ENCODE measurements at places on chromosomes 5 and 9.

- DNase-seq: no peak
These were observed 30.2 kb downstream of the EFCAB9 start for GRCh38 chr5:172223901-172224873.

- DNase-seq: no peak
These were observed 65.4 kb downstream of the WDR41 start for GRCh38 chr5:77426670-77427069.

GRCh38 chr9:38183994-38184568, 115.1 kb upstream of the SHB start:
- DNase-seq: peak; percentile 22

- DNase-seq: no peak
These were observed 39.1 kb downstream of the PCDH1 start for GRCh38 chr5:141839015-141839513.

DNA sequence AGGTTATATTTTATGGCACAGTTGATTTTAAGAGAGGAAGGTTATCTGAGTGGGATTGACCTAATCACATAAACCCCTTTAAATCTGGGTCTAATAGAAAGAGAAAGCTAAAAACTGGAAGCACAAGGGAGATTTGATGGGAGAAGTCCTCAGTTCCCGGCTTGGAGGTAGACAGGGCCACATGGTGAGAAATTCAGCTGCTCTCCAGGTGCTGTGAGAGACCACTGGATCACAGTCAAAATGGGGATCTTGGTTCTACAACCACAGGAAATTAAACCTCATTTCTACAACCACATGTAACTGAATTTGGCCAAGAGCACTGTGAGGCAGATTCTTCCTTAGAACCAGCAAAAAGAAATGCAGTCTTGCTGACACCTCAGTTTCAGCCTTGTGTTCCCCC, 2352.7 kb downstream of the MAT2B start:
- DNase-seq: no peak

DNA sequence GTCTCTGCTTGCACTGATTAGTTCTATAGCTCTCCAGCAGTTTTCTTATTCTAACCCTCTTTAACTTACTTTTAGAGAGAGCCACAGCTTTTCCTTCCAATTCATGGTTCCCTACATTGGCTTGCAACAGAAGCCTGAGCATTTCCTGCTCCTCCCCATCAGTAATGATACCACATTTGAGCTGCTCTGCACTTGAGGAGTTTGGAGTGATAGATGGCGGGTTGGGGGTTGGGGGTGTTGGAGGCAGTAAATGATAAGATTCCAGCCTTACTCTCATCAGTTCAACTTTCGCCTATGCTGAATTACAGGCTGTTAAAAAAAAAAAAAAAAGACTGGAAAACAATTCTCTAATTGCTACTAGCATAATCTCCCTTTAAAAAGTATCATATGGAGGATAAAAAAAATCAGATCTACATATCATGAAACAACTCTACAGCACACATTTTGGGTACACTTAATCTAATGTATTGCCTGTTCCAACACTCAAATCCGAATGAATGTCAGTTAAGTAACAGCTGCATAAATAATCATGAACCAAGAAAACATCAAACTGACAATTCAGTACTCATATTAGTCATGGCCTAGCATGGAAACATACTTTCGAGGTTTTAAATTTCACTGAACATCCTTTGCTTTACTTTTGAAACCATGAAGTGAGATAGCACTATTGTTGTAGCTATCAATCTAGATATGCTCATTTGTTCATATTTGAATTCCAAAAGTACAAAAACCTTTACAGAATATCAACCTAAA, 224.7 kb downstream of the NFIB start:
- DNase-seq: no peak

DNA sequence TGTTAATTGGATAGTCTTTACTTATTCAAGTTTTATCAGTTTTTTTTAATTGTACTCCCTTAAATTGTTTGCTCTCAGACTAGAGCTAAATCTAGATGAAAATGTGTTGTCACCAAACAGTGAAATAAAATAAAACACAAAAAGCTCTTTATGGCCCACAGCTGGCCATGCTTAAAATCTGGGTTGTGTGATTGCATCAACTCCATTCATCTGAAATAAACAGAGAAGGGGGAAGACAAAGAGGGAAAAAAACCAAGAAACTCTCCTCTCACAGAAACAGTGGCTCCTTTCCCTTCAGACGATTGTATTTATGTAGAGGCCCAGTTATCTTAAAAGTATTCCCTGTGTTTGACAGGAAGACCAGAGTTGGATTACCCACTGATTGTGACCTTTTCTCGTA, 422.4 kb downstream of the IRX1 start:
- DNase-seq: no peak

DNA sequence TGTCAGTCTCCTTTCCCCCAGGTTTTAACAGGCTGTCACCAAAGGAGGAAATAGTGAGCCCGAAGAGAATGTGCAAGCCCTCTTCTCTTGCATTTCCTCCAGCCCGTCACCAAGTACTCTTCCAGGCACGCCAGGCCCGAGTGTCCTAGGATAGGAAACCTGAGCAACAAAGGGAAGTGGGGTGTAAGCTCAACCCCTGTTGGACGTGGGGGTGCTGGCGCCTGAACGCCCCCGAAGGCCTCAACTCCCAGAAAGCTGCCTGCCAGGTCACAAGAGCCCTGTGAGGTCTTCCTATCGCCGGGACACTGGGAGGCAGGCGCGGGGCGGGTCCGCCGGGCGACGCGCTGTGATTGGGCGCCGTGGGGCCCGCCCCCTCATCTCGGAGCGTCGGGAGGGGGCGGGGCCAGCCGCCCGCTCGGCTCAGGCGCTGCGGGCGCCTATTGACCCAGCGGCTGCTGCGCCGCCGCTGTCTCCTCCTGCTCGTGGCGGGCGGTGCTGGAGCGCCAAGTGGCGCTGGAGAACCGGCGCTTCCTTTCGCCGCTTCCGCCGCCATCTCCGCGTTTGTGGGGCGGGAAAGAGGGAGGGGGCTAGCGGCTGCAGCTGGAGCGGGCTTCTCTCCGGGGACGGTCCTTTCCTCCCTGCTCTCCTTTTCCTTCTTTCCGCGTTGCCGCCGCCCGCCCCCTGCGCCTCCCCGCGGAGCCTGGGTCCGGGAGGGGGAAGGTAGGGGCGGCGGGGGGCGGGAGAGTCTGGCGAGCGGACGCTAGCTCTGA, 572 bp upstream of the MAN2A1 start:
- DNase-seq: no peak

- DNase-seq: no peak
These were observed 25.2 kb downstream of the AQP7 start for GRCh38 chr9:33377089-33377715.

DNA sequence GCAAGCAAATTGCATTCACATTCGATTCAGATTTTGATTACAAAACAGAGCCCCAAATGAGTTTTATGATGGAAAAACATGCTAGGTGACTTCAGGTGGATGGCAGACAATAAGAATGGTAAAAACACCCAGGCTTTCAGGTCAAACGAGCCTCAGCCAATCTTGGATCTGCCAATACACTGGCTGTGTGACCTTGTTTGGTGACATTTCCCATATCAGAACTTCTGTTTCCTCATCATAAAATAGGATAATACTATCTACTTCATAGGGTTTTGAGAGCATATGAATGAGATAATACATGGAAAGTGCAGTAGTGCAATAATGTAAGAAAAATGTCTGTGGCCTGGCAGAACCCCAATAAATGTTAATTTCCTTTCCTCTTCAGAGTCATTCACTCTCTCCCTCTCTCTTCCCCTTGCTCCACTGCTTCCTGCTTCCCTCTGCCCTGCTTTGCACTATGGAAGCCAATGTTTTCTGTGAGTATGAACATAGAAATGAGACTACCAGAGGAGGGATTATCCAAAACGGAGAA, 54.7 kb downstream of the SH3RF2 start:
- no peak for DNase-seq

- no peak for DNase-seq
These were observed 114.4 kb downstream of the STK32A start for GRCh38 chr5:147349241-147349640.

GRCh38 chr9:88753691-88754367, 218.9 kb downstream of the NXNL2 start:
- DNase-seq: peak; percentile 58

DNA sequence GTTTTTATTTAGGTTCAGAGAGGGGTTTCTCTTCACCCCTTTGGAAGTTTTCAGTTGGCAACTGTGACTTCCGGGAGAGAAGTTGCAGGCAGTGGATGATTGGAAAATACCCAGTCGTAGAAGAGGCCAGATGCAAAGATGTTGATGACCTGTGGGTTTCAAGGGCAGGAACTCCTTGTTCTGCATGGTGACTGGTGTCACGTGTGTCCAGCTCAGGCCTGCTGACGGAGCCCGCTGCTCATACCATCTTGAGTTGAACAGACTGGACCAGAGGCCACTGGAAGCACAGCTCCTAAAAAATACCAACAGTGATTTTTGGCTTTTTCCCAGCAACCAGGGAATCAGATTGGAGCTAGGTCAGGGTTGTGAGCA, 243.9 kb upstream of the KLF4 start:
- no peak for DNase-seq

GRCh38 chr5:147756566-147756965, 26.0 kb downstream of the JAKMIP2 start:
- no peak for DNase-seq

GRCh38 chr9:120431268-120431667, 148.7 kb downstream of the CDK5RAP2 start:
- no peak for DNase-seq

GRCh38 chr5:174307031-174307408, 261.5 kb downstream of the NSG2 start:
- no peak for DNase-seq

DNA sequence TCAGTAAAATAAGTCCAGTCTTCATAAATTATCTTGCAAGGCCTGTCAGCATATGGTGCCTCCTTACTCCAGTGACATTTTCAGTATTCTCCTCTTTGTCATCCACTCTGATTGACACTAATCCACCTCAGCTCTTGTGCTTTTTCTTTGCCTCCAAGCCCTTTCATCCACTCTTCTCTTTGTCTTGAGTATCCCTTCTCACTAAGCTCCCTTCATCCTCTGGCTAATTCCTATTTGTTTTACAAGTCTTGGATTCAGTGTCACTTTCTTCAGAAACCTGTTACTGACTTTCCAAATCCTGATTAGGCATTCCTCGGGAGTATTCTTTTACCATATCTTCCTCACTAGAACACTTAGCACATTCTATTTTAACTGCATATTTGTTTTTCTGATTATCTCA, 100.6 kb upstream of the VCAN start:
- DNase-seq: no peak

DNA sequence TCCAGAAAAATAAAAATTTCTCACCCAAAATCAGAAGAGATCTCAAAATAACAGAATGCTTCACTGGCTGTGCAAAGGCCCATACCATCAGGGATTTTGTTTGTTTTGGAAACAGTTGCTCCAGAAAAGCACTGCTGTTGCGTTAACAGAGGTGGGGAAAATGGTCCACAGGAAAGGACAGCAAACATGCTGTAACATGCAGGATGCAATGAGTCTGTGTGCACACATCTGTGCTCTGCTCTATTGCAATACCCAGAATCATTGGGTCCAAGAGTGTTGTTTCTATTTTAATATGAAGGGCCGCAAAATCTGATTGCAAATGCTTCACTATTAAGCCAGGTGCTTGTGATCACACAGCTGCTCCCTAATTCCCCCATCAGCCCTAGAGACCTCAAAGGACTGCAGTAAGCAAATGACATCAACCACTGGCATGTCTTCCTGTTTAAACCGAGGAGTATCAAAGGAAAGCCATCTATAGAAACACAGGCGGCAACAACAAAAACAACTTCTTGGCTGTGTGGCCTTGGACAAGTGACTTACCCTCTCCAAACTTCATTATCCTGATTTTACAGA, 141.0 kb downstream of the DCP2 start:
- DNase-seq: no peak

DNA sequence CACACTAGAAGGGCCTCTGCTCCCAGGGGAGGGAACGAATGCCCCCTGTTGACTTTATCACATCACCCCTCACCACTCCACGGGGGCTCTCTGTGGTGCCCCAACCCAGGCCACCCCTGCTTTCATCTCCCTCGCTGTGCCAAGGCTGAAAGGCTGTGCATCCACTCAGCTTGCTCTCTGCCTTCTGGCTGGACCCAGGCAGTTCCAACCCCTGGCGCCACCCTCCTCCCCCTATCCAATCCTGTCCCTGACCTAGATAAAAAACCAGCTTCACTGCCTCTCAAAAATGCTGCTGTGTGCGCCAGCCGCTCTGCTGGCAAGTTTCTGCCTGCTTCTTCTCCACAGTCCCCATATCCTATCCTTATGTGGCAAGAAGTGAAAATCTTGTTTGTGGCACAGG, 22.4 kb upstream of the CORO2A start:
- DNase-seq: no peak

- no peak for DNase-seq
These were observed 20.4 kb downstream of the UHRF2 start for GRCh38 chr9:6433410-6433809.

DNA sequence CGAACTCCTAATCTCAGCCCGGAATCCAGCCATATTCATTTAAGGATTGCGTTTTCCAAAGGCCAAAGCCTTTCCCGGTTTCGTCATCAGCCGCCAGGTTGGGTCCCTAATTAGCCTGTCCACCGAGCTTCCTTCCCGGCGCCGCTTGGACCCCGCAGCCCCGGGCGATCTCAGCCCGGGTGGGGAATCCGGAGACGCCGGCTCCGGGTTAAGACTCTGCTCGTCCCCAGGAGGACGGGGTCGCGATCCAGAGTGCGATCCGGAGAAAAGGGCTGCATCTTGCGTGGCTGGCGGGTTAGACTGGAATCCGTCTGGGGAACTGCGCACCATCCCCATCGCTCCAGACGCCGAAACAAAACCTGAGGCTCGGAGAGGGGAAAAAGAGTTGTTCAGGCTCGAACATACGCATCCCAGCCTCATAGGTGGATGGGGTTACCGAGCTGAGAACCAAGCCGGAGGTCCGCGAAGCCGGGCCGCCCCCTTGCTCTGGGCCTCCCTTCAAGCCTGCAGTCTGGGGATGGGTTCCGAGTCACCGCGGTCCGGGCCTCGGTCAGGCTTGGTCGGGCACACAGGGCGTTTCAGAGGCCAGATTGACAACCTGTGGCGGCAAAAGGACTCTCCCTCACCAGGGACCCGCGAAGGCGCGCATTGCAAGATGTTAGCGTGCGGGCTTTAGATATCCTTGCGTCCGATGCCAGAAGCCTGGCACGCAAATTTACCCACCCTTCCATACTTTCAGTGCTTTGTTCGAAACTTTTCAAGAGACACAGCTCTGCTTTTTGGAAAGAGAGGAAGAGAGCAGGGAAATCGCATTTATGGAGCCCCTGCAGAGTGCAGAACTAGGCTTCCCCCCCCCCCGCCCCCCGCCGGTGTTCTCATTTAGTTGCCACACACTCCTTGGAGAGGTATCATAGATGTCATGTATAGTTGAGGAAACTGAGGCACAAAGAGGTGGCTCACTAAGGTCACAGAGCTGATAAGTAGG, 7.9 kb downstream of the MSX2 start:
- DNase-seq: no peak

GRCh38 chr5:171984748-171985419, 21.6 kb downstream of the FBXW11 start:
- DNase-seq: peak; percentile 94

DNA sequence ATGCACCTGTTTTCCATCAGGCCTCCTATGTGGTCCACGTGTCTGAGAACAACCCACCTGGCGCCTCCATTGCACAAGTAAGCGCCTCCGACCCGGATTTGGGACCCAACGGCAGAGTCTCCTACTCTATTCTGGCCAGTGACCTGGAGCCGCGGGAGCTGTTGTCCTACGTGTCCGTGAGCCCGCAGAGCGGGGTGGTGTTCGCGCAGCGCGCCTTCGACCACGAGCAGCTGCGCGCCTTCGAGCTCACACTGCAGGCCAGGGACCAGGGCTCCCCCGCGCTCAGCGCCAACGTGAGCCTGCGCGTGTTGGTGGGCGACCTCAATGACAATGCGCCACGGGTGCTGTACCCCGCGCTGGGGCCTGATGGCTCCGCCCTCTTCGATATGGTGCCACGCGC, 1.7 kb downstream of the PCDHGB1 start:
- no peak for DNase-seq
